ENCODE measurements at places on chromosomes 7 and 10. TPM values are rescaled to one million over a fixed set of nuclear protein-coding genes. Genes with fewer than 3 reads are reported as not detected.

GRCh38 chr10:19302117-19302516 is 253.5 kb downstream of the MALRD1 start:
- DNase-seq, result no peak

Gene ADAP1
- 2.2 TPM for total RNA-seq

DNA sequence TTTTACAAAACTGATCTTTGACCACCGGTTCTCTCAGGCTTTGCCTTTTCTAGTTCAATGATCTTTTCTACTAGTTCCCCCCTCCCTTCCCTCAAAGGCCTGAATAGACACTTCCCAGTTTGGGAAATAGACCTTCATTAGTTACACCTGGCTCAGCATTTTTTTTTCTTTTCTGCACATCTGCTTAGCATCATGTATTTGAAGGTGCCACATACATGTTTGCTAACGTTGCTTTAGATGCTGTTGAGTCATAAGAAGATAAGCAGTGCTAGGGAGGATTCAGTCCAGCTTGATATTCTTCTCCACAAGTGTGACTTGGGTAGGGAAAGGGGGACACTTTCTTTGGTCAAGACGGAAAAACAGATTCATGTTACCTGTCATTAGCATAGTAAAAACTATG is 78.3 kb downstream of the BICC1 start:
- DNase-seq, result no peak

Gene TMEM176B
- not detected for total RNA-seq

- no peak for DNase-seq
These were observed 198.7 kb downstream of the CXCL12 start for GRCh38 chr10:44186150-44186549.

DNA sequence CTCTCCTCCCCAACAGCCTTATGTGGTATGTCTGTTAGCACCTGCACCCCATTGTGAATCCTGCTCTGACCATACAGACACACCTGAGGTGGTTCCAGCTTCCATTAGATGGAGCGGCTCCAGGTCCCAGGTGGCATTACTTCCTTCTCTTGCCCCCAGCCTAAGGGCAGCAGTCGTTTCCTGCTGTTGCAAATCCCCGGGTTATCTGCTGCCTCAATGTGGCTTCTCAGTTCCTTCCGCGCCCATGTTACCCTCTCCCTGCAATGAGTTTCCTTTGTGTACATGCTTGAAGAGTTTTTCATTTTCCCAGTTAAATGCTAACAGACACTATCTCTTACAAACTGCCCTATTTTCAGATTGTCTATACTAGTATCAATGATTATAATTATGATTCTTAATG is 62.8 kb upstream of the PRKCQ start:
- DNase-seq, result no peak

GRCh38 chr10:14876764-14877163 is 1.9 kb upstream of the SUV39H2 start:
- DNase-seq, result no peak

DNA sequence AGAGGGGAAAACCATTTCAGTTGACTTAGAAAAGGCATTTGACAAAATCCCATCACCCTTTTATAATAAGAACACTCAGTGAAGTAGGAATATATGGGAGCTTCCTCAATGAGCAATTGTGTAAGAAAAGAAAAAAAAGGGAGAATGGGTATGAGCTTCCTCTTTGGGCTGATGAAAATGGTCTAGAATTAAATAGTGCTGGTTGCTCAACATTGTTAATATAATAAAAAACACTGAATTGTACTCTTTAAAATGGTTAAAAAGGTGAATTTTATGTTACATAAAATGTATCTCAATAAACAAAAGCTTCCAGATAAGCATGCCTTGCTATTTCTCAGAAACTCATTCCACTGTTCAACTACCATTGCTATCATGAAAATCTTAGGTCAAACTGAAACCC is 40.6 kb downstream of the LRRC17 start:
- DNase-seq, result no peak

Gene ZNF33A
- total RNA-seq, result 26.1 TPM

Gene H2BK1
- not detected for total RNA-seq

GRCh38 chr10:93125966-93126365 is 52.3 kb downstream of the CYP26A1 start:
- no peak for DNase-seq

- no peak for DNase-seq
These were observed 396 bp downstream of the PSMG3 start for GRCh38 chr7:1569440-1569832.

GRCh38 chr7:148852272-148852671 is 31.8 kb downstream of the EZH2 start:
- no peak for DNase-seq

Gene PNLIPRP1
- total RNA-seq, result not detected

Gene CPN1
- total RNA-seq, result not detected

DNA sequence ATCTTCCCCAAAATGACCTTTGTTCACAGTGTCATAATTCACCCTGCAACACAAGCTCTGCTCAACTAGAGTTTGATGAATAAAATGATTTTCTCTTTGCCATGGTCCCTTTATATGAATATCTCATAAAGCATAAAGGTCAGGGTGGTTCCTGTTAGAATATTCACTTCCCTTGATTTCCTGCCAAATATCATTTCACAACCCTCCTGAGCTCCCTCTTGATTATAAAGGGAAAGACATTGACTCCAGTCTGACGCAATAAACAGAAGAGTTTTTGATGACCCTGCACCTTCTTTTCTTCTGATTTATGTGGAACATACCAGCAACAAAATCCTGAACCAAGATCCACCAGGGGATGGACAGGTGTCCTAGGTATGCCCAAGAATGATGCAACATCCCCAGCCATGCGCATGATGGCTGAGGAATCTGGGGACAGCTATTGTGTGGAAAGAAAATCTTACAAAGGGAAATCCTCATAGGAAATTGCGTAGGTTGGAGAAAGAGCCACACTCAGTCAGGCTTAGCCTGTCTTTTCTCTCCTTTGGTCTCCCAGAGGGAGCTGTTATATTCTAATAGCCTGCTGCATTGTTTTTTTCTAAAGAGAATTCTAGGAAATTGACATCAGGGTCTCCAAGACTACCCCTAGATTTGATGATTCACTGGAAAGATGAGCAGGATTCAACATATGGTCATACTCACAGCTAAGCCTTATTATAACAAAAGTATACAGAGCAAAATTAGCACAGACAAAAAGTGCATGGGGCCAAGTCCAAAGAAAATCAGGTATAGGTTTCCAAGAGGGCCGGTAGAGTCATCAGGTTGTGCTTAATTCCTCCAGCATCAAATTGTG is 18.8 kb downstream of the IFIT3 start:
- DNase-seq, result no peak

Measured in osteoblast (primary cell).